Stimulated activated CD4-positive, alpha-beta T cell treated with anti-CD3 and anti-CD28 coated beads, Interleukin-2, amount 100 ng/mL, for 48 hours (primary cell): ENCODE measurements at places on chromosomes 4 and X.

- DNase-seq, result no peak
Measured at GRCh38 chr4:169933531-169933930, 92.7 kb downstream of the MFAP3L start.

GRCh38 chr4:6873291-6873690 is 36.3 kb upstream of the TBC1D14 start:
- no peak for DNase-seq

DNA sequence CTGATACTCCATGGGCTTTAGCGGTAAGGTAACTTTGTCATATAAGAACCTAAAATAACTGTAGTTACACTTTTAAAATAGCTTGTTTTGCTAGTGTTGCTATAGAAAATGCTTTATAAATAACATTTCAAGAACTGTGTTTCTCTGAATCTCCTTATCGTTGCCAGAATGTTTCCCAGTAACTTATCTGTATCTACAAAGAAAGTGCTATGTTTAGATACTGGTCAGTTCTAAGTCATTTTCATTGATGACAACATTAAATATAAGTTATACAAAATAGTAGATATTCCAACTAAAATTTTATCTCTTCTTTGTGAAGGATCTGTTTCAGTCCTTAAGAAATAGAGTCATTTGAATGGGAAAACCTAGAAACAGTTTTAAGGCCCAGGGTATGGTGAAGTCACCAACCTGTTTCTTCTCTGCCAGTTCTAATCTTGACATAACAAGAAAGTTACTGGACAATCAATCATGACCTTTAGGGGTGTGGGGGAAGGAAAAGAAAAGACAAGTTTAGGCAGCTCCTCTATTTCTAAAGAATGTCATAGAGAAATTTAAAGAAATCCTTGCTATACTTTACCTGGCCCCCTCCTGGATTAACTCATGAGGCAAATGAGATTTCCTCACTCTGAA is 425.9 kb downstream of the RPA4 start:
- no peak for DNase-seq

DNA sequence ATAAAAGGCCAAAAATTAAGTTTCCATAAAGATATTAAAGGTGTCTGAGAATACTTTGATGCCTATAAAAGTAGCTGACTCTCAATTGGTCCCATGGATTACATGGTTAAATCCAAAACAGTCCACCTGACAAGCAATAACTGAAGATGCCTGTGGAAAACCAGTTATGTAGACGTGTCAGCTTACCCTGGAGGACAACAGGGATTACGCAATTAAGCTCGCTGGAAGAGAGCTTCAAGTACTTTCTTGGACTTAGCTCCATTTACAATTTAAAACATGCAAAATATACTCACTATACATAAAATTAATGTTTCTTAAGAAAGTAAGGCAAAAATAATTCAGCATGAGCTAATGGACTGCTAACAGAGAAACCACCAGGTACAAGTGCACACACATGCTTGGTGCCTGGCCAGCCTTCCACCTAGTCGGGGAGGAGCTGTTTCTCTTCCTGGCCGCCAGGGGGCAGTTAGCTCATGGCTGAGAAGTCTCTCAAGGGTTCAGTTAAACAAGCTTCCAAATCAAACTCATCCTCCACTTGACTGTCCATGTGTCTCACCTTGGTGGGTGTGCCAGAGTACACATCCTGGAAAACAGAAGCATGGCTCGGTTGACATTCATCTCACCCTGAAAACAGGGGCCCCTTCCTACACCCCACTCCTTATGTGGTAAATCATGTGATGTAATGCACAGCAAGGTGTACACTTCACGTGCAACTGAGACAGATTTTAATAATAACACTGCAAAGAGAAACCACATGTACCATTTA is 9.2 kb upstream of the FAM53A start:
- DNase-seq, result peak; percentile 72

DNA sequence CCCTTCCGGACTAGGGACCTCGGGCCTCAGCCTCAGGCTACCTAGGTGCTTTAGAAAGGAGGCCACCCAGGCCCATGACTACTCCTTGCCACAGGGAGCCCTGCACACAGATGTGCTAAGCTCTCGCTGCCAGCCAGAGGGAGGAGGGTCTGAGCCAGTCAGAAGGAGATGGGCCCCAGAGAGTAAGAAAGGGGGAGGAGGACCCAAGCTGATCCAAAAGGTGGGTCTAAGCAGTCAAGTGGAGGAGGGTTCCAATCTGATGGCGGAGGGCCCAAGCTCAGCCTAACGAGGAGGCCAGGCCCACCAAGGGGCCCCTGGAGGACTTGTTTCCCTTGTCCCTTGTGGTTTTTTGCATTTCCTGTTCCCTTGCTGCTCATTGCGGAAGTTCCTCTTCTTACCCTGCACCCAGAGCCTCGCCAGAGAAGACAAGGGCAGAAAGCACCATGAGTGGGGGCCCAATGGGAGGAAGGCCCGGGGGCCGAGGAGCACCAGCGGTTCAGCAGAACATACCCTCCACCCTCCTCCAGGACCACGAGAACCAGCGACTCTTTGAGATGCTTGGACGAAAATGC is at the start of gene WAS:
Gene WAS, plus strand, starts transcription at position 389 of the 572 bp plus-strand sequence. Its CDS starts 55 bp downstream, at position 444.
- peak; percentile 34 for DNase-seq

GRCh38 chr4:13542577-13543031 is 1.7 kb downstream of the NKX3-2 start:
- no peak for DNase-seq

GRCh38 chrX:63250253-63250868 is 100.8 kb downstream of the SPIN4 start:
- DNase-seq, result peak; percentile 4

DNA sequence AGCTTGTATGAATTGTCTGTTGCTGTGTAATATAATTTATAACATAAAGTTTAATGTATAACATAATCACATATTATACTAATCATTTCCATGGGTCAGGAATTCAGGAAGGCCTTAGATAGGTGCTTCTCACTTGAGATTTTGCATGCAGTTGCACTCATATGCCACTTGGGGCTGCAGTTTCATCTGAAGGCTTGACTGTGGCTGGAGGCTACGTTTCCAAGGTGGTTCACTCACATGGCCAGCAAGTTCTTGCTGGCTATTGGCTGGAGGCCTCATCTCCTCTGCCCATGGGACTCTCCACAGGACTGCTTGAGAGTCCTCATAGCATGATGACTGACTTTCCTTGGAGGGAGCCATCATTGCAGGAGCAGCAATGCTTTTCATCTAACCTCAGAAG is 53.4 kb upstream of the STX18 start:
- no peak for DNase-seq

- no peak for DNase-seq
Measured at GRCh38 chr4:143348233-143349077, 11.8 kb downstream of the GAB1 start.

GRCh38 chr4:11543706-11544105 is 115.0 kb upstream of the HS3ST1 start:
- DNase-seq, result no peak

DNA sequence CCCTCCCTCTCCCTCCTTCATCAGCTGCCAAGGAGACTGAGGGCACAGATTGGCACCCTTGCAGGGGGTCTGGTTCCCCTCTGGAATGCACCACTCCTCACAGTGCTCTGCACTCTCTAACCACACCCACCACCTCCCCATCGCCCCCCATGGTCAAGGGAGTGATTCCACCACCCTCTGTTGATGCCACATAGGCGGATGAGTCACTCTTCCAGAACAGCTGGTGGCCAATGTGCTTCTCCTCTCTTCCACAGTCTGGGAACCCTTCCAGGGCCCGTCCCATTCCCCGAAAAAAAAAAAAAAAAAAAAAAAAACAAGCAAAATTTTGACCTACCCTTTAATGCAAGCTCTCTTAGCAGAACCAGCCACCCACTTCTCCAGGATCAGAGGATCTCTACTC is 341.3 kb upstream of the KLF3 start:
- no peak for DNase-seq

DNA sequence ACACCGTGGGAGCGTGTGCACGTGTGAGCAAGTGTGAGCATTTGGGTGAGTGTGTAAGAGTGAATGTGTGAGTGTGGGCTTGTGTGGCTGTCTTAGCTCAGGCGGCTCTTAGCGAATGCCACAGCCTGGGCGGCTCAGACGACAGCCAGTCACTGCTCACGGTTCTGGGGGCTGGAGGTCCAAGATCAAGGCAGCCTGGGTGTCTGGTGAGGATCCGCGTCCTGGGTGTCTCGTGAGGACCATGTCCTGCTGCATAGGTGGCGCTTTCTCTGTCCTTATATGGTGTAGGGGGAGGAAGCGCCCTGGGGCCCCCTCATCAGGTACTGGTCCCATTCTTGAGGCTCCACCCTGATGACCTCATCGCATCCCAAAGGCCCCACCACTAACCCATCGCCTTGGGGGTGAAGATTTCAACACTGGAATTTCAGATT is 4.5 kb downstream of the DOK7 start:
- DNase-seq, result no peak

GRCh38 chr4:128776794-128777216 is 32.7 kb upstream of the JADE1 start:
- DNase-seq, result no peak

GRCh38 chr4:99624141-99624719 is 33.4 kb downstream of the C4orf54 start:
- DNase-seq, result no peak

GRCh38 chr4:6113641-6114040 is 86.7 kb downstream of the JAKMIP1 start:
- no peak for DNase-seq

DNA sequence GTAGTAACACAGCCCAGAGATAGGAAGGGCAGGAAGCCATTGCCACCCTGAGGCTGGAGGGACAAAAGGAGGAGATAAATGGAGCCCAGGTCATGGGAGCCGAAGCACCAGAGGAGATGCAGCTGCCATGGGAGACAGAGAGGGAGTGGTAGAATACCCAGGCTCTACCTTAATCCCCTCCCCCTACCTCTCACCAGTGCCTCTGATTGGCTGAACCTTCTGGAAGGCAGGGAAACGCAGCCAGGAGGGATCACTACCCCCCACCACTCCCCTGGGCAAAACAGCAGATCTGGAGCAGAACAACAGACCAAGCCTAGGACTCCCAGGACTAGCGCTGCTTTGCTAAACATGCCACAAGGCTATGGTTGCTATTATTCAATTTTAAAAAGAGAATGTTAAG is 114.2 kb downstream of the ZNF827 start:
- no peak for DNase-seq

- DNase-seq, result no peak
Measured at GRCh38 chrX:81304563-81304962, 102.7 kb downstream of the SH3BGRL start.

DNA sequence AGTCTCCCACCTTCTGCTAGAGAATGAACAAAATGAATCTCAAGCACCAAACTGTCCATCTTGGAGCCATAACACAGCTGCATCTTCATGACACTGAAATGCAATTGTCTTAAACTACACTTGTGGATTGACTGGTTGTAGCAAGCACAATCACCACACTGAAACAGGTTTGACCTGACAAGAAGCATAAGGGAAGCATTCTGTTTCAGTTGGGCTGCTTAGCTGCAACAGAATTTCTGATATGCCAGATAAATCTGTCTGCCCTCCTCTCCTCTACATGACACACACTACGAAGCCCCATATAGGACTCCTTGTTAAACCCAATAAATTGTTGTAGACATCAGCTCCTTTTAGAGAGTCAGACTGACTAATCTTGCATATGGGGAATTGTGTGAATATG is 101.8 kb upstream of the NPY2R start:
- DNase-seq, result no peak

- DNase-seq, result no peak
Measured at GRCh38 chr4:116020141-116020722, 906.8 kb upstream of the NDST4 start.

DNA sequence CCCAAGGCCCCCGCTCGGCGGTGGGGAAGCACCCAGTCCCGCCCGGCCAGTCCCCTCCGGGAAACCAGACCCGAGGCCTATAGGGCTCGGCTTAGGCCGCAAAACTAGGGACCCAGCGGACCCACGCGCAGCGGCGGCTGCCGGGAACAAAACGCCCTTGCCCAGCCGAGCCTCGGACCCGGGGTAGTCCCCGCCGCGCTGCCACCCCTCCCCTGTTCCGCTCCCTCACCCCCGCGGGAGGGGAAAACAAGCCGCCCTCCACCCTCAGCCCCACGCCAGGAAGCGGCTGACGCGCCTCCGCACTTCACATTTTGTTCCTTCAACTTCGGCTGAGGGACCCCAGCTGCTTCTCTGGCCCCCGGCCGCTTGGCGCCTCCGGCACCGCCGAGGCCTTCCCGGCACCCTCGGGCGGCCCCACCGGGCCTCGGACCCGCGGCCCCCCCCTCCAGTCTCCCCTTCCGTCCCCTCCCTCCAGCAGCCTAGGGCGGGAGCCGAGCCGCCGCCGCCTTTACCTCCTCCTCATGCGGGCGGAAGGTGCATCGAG is 694 bp downstream of the PDS5A start:
- no peak for DNase-seq

DNA sequence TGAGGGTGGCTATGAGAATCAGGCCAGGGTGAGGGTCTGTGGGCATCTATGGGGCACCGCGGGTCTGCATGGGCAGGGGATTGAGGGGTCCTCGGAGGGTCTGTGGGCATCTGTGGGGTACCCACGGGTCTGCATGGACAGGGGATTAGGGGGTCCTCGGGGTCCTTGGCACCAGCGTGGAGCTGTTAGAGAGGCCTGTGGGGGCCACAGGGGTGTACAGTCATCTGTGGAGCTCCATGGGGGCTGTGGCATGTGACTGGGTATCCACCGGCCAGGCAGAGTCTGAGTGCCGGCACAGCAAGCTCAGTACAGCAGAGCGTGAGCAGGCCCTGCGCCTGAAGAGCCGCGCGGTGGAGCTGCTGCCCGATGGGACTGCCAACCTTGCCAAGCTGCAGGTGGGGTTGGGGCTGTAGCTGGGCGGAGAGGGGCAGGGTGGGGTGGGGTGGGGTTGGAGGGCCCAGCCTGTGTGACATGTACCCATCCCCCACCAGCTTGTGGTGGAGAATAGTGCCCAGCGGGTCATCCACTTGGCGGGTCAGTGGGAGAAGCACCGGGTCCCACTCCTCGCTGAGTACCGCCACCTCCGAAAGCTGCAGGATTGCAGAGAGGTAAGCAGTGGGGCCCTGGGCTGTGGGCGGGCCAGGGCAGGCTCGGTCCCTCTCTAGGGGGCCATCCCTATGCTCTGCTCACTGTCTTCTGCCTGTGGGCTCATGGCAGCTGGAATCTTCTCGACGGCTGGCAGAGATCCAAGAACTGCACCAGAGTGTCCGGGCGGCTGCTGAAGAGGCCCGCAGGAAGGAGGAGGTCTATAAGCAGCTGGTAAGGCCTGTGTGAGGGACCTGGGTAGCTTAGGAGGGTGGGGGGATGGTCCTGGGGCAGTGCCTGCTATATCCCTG is 12.9 kb downstream of the CCDC22 start:
- no peak for DNase-seq
